ENCODE measurements at places on chromosomes 13 and 19.

GRCh38 chr13:20353973-20354372 is 121.9 kb upstream of the GJB6 start:
- DNase-seq, result no peak

DNA sequence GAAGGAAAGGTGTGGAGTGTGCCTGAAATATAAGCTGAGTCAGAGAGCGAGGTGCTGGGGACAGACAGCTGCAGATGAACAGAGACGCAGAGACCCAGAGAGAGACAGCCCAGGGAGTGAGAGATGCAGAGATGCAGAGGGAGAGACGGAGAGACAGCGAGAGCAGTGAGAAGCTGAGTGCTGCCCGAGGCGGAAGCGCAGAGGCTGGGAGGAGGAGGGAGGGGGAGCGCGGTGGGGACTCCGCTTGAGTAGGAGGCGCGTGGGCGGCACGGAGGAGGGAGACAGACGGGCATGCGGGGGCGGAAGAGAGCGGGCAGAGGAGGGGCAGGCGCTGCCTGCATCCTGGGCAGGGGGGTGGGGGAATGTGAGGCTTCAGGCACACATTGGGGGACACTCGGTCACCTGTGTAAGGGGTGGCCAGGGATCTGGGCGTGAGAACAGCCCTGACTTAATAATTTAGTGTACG is 25.7 kb downstream of the SLC8A2 start:
- no peak for DNase-seq

- DNase-seq, result no peak
Measured at GRCh38 chr13:98324105-98324504, 147.0 kb upstream of the RNF113B start.

DNA sequence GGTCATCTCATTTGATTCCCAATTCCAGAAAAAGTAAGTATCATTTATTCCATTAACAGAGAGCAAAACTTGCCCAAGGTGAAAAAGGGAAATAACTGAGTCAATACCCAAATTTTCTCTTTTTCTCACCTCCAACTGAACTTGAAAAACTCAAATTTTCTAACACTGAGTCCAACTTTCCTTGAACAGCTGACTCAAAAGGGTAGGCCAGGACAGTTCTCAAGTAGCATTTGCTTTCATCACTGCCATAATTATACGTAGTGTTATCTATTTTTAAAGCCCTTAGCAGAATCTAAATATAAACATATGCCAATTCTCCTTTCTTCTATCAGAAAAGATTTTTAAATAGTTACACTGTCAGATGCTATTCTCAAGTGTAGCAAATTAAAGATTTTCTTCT is 3.5 kb downstream of the N4BP2L2 start:
- DNase-seq, result no peak
